ENCODE measurements at places on chromosomes 2 and 18.

DNA sequence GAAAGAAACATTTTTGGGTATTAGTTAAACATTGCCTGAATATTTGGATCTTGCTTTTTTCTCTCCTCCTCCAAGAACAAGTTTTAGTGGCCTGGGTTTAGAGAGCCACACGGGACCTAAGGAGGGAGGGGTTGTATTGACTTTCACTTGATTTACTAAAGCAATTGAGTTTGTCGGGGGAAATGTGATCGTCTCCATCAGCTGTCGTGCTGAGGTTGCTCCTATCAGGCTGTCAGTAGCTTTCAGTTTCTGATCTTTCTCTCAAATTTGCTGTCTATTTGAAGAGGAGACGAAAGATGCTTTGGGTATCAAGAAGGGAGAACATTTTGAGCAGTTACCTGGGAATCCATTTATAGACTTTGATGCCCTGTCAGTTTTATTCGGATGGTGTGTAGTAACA, 106.0 kb downstream of the SETBP1 start:
- no peak for DNase-seq

- peak; percentile 61 for DNase-seq
These were observed 37.6 kb upstream of the MCM6 start for GRCh38 chr2:135913727-135914365.

GRCh38 chr2:22843919-22844537, 541.0 kb upstream of the KLHL29 start:
- DNase-seq, result no peak

- DNase-seq, result no peak
These were observed 56.4 kb downstream of the LRRTM1 start for GRCh38 chr2:80248146-80248545.

GRCh38 chr2:133525613-133526529, 42.4 kb downstream of the NCKAP5 start:
- no peak for DNase-seq

- no peak for DNase-seq
These were observed 481.8 kb downstream of the DLGAP1 start for GRCh38 chr18:3973191-3973850.

DNA sequence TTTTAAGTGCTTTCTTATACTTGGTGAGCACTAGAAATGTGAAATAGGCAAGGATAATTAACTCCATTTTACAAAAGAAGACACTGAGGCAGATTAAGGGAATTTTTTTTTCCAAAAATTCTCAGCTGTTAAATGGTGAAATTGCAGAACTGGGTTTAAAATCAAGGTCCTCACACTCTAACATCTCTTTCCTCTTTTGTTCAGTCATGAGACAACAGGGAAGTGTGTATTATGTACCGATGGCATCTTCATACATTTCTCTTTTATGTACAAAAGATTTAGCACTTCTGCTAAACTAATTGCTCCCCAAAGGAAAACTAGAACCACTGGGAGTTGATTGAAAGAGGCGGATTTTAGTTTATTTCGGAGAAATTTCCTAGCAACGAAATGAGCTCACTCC, 203.0 kb downstream of the SETBP1 start:
- no peak for DNase-seq

DNA sequence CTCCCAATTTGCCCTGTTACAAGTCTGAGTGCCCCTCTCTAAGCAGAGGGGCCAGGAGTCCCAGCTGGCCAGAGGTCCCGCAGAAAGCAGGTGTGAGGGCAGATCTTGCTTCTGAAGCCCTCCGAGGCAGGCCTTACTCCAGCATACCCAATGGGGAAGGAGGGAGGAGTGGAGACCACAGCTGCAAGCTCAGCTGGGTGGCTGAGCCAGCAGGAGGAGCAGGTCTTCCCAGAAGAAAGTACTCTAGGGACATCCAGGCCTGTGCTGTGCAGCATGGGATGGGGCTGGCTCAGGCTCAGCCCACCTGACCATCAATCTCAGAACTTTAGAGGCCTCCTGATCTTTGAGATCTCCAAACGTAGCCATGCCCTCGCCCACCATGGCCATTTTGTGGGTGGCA, 31.3 kb downstream of the PLB1 start:
- DNase-seq, result no peak

- DNase-seq, result peak; percentile 53
These were observed 476.4 kb upstream of the CHST9 start for GRCh38 chr18:27661320-27662018.

GRCh38 chr18:62957885-62958472, 242.6 kb downstream of the PHLPP1 start:
- DNase-seq, result peak; percentile 71

Measured in HAP-1 (cell line).